Erythroblast (primary cell): ENCODE measurements at places on chromosomes 13 and 19.

DNA sequence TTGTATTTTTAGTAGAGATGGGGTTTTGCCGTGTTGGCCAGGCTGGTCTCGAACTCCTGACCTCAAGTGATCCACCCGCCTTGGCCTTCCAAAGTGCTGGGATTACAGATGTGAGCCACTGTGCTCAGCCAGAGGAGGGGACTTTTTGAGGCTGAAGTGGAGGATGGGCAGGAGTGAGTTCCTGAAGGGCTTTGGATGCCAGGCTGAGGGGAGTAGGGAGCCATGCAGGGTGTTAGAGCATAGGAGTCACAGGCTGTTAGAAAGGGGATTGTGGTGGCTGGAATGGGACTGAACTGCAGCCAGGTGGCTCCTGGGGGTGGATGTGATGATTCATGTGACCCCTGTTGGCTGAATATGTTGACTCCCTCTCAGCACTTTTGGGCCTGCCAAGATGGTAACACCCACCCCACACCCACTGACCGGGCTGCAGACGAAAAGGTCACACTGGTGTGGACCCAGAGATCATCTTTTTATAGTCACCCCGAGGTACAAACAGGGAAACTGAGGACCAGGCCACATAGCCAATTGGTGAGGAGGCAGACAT, 11.2 kb downstream of the CYP4F22 start:
- DNase-seq: no peak

GRCh38 chr19:41591951-41592562, 16.1 kb downstream of the CEACAM21 start:
- DNase-seq: no peak

- DNase-seq: no peak
These were observed 45.1 kb upstream of the CEACAM21 start for GRCh38 chr19:41530761-41531301.

- DNase-seq: no peak
These were observed 110.3 kb upstream of the DIAPH3 start for GRCh38 chr13:60273971-60274527.

- DNase-seq: no peak
These were observed 14.0 kb downstream of the ZNF260 start for GRCh38 chr19:36514012-36514612.

GRCh38 chr13:40221460-40222201, 444.8 kb downstream of the FOXO1 start:
- no peak for DNase-seq

- DNase-seq: peak; percentile 79
These were observed 2.8 kb downstream of the MAST1 start for GRCh38 chr19:12841094-12841493.

GRCh38 chr19:2087621-2088100, 8.5 kb downstream of the MOB3A start:
- DNase-seq: no peak

DNA sequence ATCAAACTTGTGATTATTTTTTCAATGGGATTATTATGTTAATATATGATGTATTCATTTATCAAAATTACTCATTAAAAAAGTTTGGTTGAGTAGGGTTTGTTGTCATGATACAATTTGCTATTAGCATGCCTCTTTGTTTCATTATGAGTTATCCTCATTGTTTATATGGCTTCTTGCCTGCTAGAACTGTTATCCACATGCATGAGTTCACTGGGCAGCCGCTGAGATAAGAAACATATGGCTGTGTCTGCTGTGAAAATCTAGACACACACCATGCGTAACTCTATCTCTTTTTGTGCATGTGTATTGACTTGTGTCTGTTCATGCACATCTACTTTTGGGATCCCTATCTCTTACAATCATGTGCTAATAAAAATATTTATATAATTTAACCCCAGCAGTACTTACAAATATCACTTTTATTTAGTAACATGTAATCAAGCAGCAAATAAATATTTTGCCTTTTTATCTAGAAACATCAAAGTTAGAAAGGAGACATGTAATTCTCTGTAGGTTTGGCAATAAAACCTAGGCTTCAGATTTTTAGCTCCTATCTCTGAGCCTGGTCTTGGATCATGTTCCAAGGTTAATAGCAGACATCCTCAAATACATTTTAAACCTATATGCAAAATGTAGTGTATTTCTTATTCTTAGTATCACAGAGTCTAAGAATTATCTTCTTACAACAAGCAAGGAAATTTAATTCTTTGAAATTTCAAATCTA, 11.2 kb upstream of the KLF12 start:
- DNase-seq: no peak

- no peak for DNase-seq
These were observed 1534.0 kb upstream of the SPRY2 start for GRCh38 chr13:81874681-81875661.

DNA sequence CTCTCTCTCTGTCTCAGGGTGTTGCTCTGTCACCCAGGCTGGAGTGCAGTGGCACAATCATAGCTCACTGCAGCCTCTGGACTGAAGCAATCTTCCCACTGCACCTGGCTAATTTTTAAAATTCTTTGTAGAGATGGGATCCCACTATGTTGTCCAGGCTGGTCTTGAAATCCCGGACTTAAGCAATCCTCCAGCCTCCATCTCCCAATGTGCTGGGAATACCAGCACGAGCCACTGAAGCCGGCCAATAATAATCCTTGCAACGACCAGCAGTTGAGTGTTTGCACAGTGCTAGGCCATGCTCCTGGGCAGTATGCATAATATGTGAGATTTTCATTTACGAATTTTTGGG, 640 bp upstream of the EPOR start:
- peak; percentile 53 for DNase-seq

DNA sequence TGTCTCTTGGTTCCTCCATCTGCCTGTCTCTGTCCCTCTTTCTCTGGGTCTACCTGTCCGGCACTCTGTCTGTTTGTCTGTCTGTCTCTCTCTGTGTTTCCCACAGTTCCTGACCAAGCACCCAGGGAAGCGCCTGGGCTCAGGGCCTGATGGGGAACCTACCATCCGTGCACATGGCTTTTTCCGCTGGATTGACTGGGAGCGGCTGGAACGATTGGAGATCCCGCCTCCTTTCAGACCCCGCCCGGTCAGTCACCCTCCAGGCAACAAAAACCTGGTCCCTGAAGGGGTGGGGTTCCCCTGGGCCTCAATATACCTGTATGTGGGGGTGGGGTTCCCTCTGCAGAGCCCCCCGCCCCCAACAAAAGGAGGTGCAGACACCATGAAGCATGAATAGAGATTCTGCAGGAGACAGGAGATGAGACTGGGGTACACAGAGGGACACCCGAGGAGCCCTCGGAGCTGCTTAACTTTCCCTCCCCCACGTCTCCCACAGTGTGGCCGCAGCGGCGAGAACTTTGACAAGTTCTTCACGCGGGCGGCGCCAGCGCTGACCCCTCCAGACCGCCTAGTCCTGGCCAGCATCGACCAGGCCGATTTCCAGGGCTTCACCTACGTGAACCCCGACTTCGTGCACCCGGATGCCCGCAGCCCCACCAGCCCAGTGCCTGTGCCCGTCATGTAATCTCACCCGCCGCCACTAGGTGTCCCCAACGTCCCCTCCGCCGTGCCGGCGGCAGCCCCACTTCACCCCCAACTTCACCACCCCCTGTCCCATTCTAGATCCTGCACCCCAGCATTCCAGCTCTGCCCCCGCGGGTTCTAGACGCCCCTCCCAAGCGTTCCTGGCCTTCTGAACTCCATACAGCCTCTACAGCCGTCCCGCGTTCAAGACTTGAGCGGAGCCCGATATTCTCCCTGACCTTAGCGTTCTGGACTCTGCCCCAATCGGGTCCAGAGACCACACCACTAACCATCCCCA, 2.6 kb upstream of the CACNG7 start:
- DNase-seq: peak; percentile 62

DNA sequence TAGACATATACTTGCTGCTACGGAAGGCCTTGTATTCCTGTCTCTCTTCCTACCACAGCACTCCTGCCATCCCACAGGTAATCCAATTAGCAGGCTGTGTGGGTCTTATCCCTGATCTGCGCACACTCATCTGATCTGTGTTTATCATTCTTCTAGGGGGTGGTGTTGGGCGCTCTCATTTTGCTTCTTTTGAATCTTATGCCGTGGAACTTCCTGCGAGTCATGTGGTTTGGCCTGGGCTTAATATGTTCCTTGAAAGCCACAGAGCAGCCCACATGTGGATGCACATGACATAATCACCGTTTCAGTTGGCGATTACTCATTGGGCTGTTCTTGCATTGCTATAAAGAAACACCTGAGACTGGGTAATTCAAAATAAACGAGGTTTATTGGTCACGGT, 7.5 kb downstream of the RASA3 start:
- DNase-seq: no peak

DNA sequence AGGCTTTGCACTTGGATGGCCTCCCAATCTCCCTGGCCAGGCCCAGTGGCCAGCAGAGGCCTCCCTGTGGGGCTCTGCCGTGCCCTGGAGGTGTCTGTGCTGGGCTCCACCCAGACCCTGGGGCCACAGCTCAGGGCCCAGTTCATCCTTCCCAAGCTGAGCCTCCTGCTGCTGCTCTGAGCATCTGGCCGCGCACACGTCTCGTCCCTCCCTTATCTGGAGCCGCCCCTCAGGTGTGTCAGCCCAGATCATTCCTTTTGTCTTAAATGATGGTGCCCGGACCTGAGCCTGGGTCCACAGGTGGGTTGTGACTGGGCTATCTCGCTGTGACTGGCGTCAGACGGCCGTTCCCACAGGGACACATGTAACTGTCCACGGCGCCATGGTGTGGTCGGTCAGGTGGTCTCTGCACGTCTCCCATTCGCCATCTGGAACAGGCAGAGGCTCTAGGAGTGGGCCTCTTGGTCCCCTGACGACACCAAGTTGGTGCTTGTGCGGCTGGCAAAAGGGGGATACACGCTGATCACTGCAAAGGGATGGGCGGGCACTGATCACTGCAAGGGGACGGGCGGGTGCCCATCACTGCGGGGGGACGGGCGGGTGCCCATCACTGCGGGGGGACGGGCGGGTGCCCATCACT, 14.3 kb upstream of the ZNF554 start:
- no peak for DNase-seq

DNA sequence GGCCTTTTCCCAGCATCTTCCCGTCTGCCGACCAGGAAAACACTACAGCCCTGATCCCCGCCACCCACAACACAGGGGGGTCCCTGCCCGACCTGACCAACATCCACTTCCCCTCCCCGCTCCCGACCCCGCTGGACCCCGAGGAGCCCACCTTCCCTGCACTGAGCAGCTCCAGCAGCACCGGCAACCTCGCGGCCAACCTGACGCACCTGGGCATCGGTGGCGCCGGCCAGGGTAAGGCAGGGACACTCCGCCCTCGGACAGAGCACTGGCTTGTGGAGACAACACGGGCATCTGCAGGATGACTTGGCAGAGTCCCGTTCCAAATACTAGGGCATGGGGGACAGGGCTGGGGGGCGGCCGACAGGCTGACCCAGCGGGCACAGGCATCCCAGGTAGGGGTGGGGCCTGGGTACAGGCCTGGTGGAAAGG, 31.1 kb downstream of the COMP start:
- DNase-seq: no peak

- no peak for DNase-seq
These were observed 30.3 kb downstream of the TSHZ3 start for GRCh38 chr19:31318790-31319425.

DNA sequence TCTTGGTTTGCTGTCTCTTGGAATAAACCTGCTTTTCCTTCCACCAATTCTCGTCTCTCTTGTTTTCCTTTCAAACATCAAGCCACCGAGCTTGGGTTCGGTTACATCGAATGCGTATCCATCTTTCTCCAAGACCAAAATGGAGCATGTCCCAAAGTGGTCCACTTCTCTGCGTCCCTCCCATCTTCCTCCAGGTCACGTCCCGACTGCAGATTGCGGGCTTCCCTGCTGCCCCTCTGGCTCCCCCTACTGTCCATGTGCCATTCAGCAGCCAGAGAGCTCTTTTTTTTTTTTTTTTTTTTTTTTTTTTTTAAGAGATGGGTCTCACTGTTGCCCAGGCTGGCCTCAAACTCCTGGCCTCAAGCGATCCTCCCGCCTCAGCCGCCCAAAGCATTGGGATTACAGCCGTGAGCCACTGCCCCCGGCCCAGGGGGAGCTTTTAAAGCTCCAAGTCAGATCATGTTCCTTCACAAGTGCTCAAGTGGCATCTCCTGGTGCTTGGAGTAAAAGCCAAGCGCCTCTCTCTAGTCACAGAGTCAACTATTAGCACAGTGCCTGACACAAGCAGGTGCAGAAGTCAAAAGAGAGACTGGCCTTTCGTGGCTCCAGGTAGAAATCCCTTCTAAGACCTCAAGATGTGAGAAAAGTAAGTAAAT, 10.0 kb downstream of the COL5A3 start:
- DNase-seq: peak; percentile 55

DNA sequence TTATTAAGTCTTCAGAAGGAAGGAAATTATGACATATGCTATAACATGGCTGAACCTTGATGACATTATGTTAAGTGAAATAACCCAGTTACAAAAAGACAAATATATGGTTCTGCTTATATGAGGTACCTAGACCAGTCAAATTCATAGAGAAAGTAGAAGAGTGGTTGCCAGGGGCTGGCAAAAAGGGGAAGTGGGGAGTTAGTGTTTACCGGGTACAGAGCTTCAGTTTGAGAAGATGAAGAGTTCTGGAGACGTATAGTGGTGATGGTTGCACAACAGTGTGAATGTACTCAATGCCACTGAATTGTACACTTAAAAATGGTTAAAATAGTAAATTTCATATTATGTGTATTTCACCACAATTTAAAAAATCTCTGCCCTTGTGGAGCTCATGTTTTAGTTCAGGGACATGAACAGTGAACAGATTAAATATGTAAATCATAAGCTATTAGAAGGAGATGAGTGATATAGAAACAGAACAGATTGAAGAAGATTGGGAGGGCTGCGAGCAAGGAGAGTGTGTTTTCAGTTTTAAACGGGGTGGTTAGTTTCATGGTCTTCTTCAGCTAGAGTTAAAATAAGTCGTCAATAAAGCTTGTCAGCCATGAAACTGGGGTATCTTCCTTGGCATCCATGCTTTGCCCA, 355.2 kb downstream of the KCNRG start:
- DNase-seq: no peak

DNA sequence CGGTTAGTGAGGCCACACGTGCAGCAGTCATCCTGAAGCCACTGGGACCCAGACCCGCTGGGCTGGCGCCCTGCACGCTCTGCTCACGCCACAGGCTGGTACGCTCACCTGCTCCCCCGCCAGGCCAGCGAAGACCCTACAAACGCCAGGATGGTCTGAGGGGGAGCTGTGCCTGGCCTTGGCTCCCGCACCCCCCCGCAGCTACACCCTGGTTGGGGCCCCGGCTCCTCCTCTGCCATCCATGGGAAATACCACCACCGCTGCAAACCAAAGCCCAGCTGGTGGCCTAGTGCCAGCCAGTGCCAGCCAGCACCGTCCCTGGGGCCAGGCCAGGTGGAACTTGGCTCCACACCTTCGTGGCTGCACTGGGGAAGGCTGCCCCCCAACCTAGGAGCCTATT, 23.3 kb upstream of the CACTIN start:
- no peak for DNase-seq

GRCh38 chr19:13220847-13221246, 70.6 kb downstream of the IER2 start:
- no peak for DNase-seq

GRCh38 chr19:34972163-34972705, 8.2 kb upstream of the ZNF792 start:
- no peak for DNase-seq
